ENCODE measurements at places on chromosomes 5 and 9. TPM values are rescaled to one million over a fixed set of nuclear protein-coding genes. Genes with fewer than 3 reads are reported as not detected.

- no peak for DNase-seq
Observed at GRCh38 chr5:42454216-42454995, 31.2 kb downstream of the GHR start.

DNA sequence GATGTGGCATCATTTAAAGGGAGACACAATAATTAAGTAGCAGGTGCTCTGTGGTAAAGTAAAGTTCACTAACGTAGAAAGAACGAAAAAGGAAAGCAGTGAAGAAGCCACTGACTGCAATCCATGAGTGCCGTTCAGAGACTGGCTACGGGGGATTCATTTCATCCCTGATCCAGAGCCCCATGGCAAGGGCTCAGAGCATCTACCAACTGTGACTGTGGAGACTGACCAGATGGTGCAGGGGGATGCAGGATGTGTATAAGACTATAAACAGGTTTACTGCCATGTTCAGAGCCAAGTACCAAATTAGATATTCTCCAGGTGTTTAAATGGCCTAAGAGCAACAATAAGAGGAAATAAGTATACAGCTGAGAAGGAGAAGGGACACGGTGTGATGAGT lies 47.7 kb downstream of the MARCHF11 start:
- no peak for DNase-seq

- no peak for DNase-seq
Observed at GRCh38 chr9:90420768-90421513, 221.7 kb downstream of the DIRAS2 start.

DNA sequence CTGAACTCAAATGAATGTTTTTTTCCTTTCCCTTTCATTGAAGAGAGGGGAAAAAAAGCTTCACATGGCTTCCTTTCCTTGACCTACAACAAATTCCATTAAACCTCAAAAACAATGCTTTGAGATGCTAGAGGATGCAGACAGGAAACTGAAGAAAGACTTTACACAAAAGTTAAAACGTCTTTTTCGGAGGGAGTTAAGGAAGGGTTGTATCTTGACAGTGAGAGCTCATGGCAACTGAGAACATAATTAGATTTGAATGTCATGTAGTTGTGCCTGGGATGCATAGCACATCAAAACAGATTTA lies 66.4 kb downstream of the EBF1 start:
- no peak for DNase-seq

DNA sequence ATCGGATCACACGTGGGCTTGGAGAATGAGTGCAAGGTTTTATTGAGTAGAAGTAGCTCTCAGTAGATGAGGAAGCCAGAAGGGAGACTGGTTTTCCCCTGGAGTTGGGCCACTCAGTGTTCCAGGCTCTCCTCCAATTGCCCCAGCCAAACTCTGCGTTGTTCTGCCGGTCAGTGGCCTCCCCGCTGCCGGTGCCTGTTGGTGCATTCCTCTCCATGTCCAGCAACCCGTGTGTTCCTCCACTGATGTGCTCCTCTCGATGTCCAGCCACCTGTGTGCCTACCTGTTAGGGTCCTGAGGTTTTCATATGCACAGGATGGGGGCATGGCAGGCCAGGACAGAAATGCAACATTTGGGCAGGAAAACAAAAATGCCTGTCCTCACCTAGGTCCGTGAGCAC lies 888.0 kb upstream of the PTPRD start:
- no peak for DNase-seq

Gene DRD1
- total RNA-seq, result 1.0 TPM

GRCh38 chr9:13865869-13866268 lies 448.1 kb downstream of the NFIB start:
- DNase-seq, result no peak

GRCh38 chr9:76701441-76702039 lies 62.7 kb upstream of the PCA3 start:
- DNase-seq, result no peak
